ENCODE measurements at places on chromosomes 3 and 15.

DNA sequence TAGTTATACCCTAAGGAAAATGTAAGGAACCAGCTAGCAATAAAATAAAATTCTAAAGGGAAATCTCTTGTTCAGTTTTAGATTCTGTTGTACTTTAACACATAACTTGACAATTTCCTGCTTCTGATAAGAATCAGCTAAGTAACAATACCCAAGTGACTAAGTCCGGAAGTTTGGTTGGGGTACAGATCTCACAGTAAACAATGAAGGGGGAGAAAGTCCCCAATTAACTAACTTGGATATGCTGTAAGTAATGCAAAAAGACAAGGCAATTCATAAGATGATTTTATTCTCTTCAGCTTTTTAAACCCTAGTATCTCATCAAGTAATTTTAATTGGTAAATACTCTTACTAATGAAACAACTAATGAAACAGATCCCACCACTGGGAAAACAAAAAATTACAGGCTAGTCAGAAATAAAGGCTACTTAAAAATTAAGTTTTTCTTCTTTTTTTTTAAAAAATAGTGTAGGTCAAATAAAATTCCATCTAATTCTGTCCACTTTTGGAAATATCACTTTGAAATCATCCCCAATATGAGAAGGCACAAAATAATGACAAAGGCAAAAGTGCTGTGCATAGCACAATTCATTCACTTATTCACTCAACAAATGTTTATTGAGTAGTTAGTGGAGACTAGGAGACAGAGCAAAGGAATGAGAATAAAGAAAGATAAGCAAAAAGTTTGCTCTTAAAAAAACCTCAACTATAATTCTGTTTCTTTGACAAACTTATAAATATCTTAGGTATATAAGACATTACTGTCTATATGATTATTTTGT is 37.8 kb upstream of the IL20RB start:
- DNase-seq, result no peak

GRCh38 chr3:43176666-43177065 is 70.8 kb upstream of the POMGNT2 start:
- no peak for DNase-seq

DNA sequence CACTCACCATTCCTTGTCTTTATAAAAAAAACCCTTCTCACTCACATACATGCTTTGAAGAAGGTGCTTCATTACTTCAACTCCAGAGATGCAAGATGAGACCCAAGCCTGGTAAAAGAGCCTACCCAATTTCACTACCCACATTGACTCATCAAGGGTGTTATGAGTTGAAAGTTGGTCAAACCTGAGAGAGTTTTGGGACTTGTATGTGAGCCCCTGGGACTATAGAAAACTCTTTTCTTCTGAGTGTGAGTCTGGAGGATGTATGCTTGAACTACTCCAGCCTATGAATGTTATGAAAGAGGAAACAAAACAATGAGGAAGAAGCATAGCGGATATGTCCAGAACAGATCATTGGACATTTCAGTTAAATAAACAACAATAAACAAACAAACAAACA is 106.5 kb upstream of the SATB1 start:
- no peak for DNase-seq

GRCh38 chr3:194046995-194047645 is 88.8 kb upstream of the HES1 start:
- peak; percentile 73 for DNase-seq

DNA sequence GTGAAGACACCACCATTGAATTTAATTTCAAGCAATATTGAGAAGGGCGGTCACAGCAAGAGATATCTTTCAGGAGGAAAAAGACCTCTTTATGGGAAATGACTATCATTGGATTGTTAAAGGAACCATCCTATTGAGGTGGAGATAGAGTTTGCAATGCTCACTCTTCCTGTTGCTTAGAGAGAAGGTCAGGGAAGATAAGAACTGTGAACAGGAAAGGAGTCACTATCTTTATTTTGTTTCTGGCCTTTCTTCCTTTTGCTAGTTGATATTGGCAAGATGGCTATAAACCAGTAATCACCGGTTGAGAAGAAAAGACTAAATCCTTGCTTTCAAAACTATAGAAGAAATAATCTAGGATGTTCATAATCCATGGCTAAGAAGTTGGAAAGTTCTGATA is 112.1 kb upstream of the TMEM108 start:
- DNase-seq, result no peak

- no peak for DNase-seq
Observed at GRCh38 chr15:39728845-39729244, 53.8 kb downstream of the FSIP1 start.

GRCh38 chr3:134608023-134608770 is 42.6 kb downstream of the KY start:
- DNase-seq, result no peak

DNA sequence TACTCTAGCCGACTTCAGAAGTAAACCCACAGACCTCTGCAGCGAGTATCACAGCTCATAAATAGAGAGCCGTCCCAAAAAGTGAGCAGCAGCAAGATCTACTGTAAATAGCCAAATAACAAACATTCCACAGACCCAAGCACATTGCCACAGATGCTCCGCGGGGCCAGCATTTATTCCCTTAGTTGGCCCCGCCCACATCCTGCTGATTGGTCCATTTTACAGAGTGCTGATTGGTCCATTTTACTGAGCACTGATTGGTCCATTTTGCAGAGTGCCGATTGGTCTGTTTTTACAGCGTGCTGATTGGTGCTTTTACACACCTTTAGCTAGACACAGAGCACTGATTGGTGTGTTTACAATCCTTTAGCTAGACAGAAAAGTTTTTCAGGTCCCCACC is 17.3 kb upstream of the GABRB3 start:
- DNase-seq, result no peak

DNA sequence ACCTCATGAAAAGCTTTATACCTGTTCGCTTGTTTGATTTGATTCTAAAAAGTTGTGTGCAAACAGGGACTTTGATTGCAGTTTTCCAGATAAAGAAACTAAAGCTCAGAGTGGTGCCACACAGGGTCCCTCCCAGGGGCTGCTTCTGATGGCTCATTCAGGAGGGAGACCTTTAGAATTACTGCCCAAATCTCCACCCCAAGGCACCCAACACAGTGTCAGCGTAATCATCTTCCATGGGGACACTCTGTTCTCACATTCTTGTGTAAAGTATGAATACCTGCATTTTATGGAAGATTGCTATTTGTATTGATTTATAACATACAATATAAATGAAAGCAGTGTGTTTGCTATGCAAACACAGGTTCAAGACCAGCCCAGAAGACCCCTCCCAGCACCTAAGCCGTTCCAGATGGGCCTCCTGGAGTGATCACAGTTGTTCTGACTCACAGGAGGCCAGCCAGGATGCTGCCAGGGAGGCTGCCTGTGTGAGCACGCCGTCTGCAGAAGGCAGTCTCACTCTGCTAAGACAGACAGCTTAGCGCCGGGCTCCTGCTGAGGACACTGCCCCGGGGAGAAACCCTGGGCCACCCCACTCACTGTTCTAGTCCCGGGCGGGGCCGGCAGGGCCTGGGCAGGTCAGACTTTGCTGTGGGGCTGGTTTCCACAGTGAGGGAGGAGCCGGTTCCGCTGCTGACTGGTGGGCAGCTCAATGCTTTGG is 185.6 kb downstream of the FAM43A start:
- DNase-seq, result no peak

GRCh38 chr3:145865399-145866018 is 295.5 kb downstream of the PLOD2 start:
- DNase-seq, result peak; percentile 75

- no peak for DNase-seq
Observed at GRCh38 chr3:129855832-129856419, 37.6 kb downstream of the TMCC1 start.

GRCh38 chr15:28097656-28098359 is 1.3 kb downstream of the OCA2 start:
- no peak for DNase-seq

DNA sequence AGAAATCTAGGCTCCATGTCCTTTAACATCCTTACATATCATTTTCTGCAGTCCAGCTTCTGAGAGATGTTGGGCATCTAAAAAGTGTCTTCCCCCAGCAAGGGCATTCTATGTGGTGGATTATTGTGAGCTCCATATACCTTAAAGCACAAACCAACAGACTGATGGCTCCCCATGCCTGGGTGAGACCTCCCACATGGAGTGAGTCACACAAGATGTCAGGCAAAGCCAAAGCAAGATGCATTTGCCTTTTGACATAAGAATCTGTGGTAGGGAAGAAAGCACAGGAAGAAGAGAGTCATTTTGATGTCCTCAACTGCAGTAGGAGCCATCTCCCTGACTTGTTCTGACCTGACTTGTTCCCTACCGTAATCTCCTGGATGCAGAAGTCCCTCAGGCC is 238.7 kb upstream of the EIF1B start:
- no peak for DNase-seq

GRCh38 chr3:9915254-9916141 is 1.4 kb upstream of the IL17RC start:
- peak; percentile 81 for DNase-seq

DNA sequence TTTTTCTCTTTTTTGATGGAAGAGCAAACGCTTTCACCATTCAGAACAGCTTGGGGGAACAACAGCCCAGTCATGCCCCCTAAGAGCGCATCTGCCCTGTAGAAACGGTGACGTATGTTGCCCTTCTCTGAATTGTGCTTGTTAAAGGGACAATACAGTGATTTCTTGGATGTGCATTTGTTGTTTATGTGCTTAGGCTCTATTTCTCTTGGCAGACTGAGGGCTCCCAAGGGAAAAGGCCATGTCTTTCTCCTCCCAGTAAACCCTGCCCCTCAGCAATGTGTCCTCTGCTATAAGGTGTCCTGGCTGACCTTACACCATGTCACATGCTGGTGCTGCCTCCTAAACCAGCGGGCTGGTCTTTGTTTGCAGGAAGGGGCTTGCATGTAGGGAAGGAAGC is 346.1 kb downstream of the EPHB1 start:
- no peak for DNase-seq

DNA sequence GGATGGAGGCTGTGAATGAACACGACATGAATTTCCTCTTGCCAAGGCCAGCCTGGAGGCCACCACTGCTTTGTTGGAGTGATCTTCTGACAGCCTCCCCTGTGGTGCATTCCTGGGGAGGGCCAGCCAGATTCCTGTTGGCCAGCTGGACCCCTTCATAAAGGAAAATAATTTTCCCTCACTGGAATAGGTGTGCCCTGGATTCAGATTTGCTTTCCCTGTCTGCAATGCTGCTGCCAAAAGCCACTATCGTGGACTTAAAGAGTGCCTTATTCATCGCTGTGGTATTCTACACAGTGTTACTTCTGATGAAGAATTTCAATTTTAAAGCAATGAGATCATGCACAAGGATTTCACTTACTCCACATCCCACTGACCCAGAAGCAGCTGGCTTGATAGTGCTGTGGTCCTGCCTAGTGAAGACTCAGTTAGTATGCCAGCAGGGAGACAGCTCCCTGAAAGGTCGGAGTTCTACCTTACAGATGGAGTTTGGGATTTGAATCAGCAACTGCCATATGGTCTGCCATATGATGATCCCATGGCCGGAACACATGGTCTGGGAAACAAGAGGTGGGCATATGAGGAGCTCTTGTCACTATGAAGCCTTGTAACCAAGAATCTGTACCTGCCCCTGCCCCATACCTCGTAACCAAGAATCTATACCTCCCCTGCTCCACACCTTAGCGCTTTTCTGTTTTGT is 145.2 kb downstream of the KLF13 start:
- DNase-seq, result peak; percentile 32

- no peak for DNase-seq
Observed at GRCh38 chr15:45253330-45253729, 1.3 kb downstream of the SLC28A2 start.

DNA sequence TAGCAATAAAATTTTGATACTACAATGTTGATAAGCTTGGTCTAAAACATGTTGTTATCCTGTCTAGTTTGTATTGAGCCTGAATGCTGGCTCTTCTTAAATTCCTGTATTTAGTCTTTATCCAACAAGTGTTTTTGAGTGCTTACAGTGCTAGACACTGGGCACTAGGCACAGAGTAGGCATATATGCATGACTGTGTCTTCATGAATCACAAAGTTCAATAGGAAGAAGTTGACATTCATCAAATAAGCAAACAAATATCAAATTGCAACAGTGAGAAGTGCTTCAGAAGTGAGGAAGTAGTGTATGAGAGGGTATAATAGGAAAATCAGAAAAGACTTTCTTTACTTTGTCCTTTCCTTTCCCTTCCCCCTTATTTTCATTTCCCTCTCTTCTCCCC is 6.8 kb downstream of the CD96 start:
- no peak for DNase-seq

DNA sequence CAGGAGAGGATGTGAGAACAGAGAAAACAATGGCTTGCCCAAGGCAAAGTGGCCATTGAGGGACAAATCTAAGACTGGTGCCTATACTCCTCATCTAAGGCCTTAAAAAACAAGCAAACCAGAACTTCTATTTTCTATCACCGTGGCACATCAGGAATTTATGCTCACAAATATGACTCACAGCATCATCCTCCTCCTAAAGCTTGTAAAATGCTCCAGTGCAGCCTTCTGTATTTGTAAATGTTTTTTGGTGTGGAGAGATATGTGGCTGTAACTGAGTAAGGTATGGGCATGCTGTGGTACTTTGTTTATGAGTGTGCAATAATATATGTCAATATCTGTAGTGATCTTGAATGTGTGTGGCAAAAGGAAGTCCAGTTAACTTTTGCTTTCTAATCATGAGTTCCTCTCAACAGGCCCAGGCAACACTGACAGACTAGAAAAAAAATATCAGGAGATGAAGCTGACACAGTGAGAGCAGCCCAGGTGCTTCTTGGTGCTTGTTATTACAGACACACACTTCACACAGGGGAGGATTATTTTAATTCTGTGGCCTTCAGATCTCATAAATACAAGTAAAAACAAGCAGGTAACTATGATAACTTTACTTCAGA is 60.3 kb downstream of the CTNNB1 start:
- DNase-seq, result no peak

- DNase-seq, result no peak
Observed at GRCh38 chr3:155809181-155809580, 3.1 kb upstream of the C3orf33 start.

DNA sequence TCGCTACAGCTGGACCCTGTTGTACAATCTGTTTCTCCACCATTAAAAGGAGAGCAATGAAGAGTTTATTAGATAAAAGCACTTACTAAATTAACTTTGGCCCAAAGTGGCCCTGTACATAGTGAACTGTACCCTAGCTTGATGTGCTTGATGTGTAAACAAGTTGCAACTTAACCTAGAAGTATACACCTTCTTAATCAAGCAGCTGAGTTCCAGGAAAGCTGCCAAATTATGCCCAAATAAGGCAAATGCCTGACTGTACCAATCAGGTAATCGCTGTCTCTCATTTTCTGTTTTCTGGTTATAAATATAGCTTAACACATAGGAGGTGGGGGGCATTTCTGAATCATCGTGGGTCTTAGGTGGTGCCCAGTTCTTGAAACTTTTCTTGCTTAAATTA is 704.8 kb upstream of the CBLB start:
- DNase-seq, result no peak

GRCh38 chr3:5330152-5330810 is 142.8 kb downstream of the EDEM1 start:
- no peak for DNase-seq

- DNase-seq, result peak; percentile 15
Observed at GRCh38 chr3:18446149-18446825, 21.1 kb upstream of the SATB1 start.

DNA sequence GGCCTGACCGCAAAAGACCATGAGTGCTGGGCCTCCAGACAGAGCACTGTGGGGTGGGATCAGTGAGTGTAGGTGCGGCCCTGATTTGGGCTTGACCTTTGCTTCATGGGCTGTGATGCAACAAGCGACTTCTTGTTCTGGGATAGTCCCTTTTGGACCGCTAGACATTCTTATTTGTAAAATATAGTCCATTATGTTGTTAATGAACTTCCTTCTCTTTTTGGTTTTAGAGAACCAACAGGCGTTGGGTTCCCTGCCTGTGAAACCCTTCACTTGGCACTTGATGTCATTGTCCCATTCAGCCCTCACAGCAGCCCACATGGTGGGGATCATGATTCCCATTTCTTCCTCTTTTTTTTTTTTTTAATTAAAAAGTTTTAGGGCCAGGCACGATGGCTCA is 15.8 kb upstream of the TRH start:
- DNase-seq, result no peak

Data from muscle of arm (tissue), 14 donors.